SW 1271 (cell line): ENCODE measurements at places on chromosomes 4 and X.

GRCh38 chr4:110108960-110109359, 89.5 kb downstream of the ELOVL6 start:
- DNase-seq = no peak

GRCh38 chr4:113901994-113902787, 77.3 kb downstream of the ARSJ start:
- DNase-seq = no peak

- no peak for DNase-seq
Measured at GRCh38 chrX:15675490-15675921, 10.9 kb upstream of the CLTRN start.

DNA sequence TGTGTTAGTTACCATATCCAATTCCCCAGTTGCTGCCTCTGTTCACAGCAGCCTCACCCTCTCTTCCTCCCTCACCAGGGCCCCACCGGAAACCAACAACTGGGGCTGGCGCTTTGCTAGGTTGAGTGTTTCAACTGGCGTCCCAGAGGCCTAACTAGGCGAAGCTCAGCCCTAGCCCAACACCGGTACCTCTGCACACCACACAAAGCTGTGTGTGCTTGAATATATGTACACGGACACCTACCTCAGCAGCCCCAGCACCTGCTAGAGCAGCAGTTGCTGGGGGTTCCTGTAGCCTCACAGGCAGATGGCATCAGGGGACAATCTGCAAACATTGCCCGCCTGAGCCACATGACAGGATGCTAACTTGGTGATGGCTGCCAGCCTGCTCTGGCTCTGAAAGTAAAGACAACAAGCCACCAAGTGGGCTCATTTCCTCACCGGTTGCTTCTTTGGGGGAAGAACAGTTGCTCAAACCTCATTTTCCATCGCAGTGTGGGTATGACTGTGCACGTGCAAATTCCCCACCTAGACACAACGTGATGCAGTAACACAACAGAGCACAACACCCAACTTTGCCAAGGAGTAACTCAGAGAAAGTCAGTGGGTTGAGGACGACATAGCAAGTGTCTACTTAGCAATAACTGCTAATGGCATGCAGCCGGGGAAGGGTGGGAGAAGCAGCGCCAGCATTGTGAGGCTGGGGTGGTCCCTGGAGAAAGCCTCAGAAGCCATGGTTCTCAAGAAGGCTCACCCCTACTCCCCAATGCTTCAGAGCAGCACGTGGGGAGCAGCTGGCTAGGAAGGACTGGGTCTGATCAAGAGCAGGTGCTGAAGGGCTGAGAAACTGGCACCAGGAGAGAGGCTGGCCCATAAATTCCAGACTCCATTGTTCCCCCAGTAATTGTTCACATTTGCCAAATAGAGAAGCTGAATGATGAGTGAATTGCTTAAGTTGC, 139.5 kb downstream of the SH3KBP1 start:
- DNase-seq = no peak

DNA sequence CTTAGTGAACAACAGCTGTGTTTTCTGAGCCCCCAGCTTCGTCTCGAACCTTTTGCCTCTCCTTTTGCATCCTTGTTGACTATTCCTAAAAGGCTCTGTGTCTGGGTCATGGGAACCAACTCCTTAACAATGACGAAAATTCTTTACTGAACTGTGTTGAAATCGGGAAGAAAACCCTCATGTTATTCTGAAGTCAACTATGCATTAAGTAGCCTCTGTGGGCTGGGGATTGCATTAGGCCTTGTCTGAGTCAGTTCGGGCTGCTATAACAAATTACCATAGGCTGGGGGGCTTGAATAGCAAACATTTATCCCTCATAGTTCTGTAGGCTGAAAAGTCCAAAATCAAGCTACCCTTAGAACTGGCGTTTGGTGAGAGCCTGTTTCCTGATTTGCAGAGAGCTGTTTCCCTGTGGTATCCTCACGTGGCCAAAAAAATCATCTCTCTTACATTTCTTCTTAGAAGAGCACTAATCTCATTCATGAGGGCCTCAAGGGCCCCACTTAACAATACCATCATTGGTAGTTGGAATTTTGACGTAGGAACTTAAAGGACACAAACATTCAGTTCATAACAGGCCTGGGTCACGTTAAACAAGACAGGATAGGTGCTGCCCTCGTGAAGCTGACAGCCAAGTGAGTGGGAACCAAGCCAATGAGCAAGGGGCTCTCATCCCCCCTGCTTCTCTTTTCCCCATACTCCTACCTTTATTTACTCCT, 75.9 kb downstream of the CLNK start:
- no peak for DNase-seq

GRCh38 chr4:123352240-123352945, 44.2 kb upstream of the SPRY1 start:
- DNase-seq = no peak

GRCh38 chr4:1175635-1176229, 3.3 kb upstream of the SPON2 start:
- DNase-seq = no peak

GRCh38 chrX:8743126-8743732, 11.3 kb upstream of the ANOS1 start:
- DNase-seq = peak; percentile 1

- DNase-seq = no peak
Measured at GRCh38 chrX:72041871-72042851, 89.6 kb downstream of the RTL5 start.

DNA sequence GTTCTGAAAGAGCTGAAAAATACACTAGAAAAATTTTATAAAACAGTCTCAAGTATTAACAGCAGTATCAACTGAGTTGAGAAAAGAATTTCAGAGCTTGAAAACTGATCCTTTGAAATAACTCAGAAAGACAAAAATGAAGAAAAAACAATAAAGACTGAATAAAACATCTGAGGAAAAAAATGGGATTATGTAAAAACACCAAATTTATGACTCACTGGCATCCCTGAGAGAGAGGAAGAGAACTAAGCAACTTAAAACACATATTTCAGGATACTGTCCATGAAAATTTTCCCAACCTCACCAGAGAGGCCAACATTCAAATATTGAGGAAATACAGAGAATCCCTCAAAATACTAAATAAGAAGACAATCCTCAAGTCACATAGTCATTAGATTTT, 22.9 kb downstream of the PABPC4L start:
- DNase-seq = no peak
